ENCODE measurements at places on chromosomes 11 and 22.

GRCh38 chr11:69568809-69569097, 72.2 kb upstream of the CCND1 start:
- no peak for DNase-seq

- peak; percentile 71 for DNase-seq
These were observed 19.6 kb downstream of the KCTD21 start for GRCh38 chr11:78168539-78169477.

DNA sequence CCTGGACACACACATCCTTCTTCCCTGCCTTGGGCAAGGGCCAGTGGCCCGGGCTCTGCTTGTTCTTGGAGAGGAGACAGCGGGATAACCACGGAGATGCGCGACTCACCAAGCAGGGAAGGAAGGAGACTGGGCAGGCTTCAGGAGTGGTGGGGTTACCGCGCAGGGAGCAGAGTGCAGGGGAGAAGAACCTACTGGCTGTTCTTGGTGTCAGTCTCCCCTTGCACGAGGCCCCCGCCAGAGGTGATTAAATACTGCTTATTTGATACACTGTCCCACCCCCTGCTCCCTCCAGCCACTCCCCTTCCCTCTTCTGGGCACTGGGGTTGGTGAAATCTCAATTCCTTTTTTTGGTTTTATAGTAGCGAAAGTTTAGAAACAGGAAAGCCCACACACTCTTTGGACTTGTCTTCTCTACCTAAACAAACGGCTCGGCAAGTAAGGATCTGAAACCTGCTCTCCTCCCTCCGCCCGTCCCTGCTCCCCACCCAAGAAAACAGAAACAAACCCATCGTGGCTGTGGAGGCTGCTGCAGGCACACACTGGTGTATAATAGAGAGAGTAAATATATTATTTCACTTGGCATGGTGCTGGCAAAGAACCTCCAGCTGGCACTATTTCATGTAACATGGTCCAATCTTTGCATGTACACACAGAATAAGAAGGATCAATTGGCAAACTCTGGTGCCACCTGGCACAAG, 10.8 kb downstream of the LARGE2 start:
- DNase-seq: no peak

GRCh38 chr11:46865340-46865739, 19.3 kb upstream of the CKAP5 start:
- DNase-seq: no peak

- peak; percentile 24 for DNase-seq
These were observed 111.1 kb downstream of the TP53I11 start for GRCh38 chr11:44839458-44840084.

- no peak for DNase-seq
These were observed 304.9 kb upstream of the PLET1 start for GRCh38 chr11:112565551-112565950.

GRCh38 chr22:46289244-46289891, 7.3 kb upstream of the GTSE1 start:
- DNase-seq: no peak
